ENCODE measurements at places on chromosomes 12 and 14.

DNA sequence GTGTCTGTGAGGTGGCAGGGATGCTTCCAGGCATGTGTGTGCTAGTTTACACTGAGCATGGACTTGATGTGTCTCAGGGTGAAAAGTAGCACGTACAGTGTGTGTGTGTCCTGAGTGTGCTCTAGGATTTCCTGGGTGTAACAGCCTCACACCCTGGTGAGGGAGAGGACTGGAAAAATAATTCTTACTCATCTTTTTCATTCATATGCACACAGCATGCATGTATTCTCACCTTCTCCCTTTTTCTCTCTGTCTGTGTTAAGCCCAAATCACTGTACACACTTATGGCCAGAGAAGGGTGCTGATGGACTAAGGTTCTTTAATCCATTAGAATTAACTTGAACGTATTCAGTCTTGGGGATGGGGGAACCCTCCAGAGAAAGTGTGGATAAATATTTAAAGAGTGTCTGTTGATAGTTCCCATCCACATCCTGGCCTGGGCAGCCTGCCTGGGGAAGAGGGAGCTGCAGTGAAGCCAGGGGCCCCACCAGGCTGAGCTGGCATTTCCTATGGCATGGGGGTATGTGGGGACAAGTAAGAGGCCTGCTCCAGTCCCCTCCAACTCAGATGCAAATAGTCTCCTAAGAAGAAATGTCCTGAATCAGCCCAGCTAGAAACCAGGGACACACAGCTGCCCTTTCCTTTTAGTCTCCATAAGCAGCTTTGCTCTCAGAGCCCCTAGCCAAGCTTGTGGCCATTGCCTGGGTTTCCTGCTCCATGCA is 1.1 kb upstream of the HOXC8 start:
- DNase-seq = no peak

DNA sequence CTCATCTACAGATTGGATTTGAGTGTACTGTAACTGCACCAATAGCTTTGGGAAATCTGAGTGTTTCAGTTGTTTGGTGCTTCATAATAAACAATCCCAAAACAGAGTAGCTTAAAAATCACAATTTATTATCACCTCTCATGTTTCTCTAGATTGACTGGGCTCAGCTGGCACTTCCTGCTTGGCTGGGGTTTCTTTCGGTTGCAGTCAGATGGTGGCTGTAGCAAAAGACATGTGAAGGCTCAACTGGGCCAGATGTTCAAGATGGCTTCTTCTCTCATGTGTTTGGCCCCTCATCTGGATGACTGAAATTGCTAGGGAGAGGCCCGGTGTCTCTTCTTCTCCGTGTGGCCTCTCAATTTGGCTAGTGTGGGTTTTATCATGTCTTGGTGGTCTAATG is 12.1 kb upstream of the BMP4 start:
- DNase-seq = no peak

DNA sequence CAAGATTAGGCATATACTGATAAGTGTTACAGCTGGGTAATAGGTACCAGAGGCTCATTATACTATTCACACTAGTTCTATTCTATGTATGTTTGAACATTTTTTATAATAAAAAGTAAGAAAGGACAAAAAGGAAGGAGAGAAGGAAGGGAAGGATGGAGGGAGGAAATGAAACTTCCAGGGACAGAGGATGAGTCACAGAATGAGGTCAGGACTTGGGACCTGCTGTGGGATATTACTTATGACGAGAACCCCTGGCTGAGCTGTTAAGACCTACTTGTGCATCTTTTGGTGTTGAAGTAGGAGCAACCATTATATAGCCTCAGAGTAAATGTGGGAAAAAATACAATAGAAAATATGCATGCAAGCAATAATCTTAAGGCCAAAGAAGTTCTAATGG is 16.7 kb upstream of the TMEM260 start:
- DNase-seq = no peak

GRCh38 chr12:3540387-3540990 is 49.5 kb downstream of the PRMT8 start:
- no peak for DNase-seq

- DNase-seq = no peak
Measured at GRCh38 chr14:100072783-100073346, 7.6 kb downstream of the EVL start.

DNA sequence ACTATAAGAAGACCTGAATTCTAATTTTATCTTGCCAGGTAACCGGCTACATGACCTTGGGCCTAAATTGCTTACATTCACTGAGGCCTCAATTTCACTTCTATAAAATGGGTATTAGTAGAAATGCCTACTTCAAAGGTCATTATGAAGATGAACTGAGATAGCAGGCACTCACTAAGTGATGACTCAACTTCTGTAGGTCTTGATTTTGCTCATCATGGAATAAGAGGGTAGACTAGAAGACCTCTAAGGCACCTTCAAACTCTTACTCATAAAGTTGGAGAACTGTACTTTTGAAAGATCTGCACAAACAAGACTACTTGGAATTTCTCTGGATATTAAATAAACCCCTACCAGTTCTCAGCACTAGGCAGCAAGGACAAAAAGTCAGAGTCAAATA is 39.3 kb upstream of the FRMD6 start:
- DNase-seq = no peak

DNA sequence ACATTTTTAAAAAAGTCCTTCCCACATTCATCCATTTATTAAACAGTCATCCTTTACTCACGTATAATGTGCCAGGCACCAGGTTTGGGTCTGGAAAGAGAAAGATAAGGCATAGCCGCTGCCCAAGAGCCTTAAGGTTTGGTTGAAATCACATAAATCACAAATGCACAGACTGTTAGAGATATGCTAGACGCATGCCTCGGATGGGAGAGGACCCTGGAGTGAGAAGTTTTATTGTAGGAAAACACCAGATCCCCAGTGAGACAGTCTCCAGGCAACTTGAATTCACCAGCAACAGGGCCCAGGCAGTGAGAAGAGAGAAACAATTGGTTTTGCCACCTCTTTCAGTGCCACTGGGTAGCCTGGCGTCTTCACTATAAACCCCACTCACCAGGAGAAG is 305.9 kb upstream of the AMIGO2 start:
- DNase-seq = no peak

DNA sequence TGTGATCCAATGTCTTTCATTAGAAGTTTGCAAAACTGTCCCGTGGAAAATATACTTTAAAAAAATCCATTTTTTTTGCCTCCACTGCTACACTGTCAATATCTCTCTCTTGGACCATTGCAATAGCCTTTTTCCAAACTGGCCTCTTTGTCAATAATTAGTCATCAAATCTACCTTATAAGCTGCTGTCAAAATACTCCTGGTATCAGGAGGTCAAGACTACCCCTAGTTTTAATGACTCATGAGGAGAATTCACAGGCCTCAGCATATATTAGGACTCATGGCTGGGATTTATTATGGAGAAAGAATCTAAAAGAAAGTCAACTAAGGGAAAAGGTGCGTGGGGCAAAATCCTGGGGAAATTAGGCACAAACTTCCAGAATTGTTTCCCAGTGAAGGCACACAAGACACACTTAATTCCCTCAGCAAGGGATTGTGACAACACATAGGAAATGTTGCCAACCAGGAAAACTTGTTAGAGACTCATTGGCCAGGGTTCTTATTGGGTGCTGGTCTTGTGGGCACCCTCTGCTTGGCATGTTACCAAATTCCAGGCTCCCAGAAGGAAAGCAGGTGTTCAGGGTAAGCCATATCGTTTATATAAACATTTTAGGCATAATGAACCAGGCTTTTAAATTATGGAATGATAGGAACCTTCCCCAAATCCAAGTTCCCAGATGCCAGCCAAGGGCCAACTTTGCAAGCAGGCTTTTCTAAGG is 56.1 kb downstream of the TMEM117 start:
- no peak for DNase-seq

DNA sequence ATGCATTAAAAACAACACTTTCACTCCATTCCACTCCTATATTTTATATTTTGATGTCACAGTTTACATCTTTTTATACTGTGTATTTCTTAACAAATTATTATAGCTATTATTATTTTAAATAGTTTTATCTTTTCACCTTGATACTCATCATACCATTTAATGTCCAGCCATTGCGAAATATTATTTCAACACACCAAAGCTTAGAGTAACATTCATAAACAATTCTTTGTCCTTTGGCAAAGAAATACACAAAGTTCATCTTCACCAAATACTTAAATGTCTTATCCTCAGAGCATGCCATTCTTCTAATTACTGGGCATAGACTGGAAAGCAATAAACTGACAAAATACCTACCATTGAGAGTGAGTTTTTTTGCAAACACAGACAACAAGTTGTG is 1963.4 kb upstream of the FLRT2 start:
- DNase-seq = no peak

DNA sequence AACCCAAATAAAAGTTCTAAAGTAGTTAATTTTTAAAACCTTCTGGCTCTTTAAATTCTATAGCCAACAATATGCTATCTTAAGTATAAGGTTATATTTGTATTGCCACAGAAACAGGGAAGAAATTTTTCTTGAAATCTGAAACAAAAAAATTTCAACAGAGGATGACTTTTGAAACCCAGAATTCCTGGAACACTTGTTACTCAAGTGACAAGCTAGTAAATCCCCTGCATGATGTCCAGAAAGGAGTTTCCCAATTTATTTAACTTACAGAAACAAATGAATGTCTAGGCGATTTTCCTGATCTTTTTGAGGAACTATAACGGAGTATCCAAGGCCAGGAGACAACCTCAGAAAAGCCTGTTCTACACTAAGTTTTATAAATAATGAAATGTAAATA is 69.6 kb downstream of the SLC41A2 start:
- no peak for DNase-seq

- no peak for DNase-seq
Measured at GRCh38 chr14:37122919-37123639, 49.3 kb downstream of the SLC25A21 start.

DNA sequence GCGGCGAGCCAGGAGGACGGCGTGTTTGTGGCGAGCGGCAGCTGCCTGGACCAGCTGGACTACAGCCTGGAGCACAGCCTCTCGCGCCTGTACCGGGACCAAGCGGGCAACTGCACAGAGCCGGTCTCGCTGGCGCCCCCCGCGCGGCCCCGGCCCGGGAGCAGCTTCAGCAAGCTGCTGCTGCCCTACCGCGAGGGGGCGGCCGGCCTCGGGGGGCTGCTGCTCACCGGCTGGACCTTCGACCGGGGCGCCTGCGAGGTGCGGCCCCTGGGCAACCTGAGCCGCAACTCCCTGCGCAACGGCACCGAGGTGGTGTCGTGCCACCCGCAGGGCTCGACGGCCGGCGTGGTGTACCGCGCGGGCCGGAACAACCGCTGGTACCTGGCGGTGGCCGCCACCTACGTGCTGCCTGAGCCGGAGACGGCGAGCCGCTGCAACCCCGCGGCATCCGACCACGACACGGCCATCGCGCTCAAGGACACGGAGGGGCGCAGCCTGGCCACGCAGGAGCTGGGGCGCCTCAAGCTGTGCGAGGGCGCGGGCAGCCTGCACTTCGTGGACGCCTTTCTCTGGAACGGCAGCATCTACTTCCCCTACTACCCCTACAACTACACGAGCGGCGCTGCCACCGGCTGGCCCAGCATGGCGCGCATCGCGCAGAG is 873 bp downstream of the PLXNC1 start:
- no peak for DNase-seq

GRCh38 chr14:88598097-88598675 is 35.3 kb downstream of the ZC3H14 start:
- no peak for DNase-seq

DNA sequence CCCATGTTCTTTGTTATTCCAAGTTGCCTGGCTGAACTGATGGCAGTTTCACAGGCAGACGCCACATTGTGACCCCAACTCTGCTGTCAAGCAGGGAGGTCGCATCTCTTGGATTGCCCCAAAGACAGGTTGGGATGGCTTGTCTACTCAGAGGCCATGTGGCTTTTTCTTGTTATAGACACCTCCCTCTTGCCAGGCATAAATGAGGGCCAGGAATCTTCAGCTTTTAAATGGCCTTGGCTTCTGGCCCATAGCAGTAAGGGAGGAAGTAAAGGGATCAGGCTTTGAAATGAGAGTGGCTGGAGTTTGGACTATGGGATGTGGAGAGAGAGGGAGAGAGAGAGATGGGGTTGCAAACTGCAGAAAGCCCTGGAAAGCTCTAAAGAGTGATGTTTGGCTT is 215.0 kb downstream of the TBX5 start:
- DNase-seq = no peak

DNA sequence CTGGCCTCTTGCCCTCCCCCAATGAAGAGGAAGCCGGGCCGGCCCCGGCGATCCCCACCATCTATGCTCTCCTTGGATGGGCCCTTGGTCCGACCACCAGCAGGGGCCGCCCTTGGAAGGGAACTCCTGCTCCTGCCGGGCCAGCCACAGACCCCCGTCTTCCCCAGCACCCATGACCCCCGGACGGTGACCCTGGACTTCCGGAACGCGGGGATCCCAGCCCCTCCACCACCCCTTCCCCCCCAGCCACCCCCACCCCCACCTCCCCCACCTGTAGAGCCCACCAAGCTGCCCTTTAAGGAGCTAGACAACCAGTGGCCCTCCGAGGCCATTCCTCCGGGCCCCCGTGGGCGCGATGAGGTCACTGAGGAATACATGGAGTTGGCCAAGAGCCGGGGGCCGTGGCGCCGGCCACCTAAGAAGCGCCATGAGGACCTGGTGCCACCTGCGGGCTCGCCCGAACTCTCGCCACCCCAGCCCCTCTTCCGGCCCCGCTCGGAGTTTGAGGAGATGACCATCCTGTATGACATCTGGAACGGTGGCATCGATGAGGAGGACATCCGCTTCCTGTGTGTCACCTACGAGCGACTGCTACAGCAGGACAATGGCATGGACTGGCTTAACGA is 19.4 kb downstream of the SETD1B start:
- no peak for DNase-seq

DNA sequence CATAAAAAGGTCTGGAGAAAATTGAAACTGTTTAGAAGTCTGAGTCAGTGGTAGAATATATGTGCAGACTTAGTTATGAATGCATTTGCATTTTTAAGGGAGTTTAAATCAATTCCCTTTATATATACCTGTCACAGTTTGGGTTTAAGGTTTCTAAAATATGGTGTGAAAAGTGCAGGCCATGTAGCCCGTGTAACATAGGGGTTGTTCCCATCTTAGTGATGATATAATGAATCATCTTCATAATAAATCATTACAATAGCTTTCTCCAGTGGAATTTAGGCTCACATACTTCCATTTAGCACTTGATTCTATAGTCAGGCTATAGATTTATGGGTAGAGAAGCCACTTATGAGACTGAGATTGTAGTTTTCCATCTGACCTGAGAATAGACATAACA is 1162.4 kb downstream of the SLC16A7 start:
- no peak for DNase-seq

GRCh38 chr12:113151655-113152054 is 2.1 kb downstream of the CFAP73 start:
- DNase-seq = no peak
